ENCODE measurements at places on chromosomes 5 and 9.
A peak's percentile ranks its signal among the peaks of the same experiment; 100 is the strongest.

DNA sequence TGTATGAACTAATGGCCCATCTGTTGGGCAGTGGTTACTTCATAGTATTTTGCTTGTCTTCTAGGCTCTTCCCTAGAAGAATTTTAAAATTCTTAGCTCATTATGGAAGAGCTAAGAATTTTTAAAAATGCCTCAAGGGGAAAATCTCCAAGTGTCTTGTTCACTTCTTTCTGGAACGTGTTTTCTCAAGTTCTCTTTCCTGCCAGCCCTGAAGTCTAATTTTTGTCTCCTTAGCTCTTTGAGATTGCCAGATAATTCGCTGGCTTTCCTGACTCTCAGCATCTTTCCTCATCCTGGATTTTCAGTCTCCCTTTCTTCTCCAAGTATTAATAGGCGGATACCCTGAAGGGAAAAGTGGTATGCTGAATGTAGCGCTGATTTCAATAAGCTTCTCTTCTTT, 395.4 kb downstream of the ARRDC3 start:
- DNase-seq, result no peak

DNA sequence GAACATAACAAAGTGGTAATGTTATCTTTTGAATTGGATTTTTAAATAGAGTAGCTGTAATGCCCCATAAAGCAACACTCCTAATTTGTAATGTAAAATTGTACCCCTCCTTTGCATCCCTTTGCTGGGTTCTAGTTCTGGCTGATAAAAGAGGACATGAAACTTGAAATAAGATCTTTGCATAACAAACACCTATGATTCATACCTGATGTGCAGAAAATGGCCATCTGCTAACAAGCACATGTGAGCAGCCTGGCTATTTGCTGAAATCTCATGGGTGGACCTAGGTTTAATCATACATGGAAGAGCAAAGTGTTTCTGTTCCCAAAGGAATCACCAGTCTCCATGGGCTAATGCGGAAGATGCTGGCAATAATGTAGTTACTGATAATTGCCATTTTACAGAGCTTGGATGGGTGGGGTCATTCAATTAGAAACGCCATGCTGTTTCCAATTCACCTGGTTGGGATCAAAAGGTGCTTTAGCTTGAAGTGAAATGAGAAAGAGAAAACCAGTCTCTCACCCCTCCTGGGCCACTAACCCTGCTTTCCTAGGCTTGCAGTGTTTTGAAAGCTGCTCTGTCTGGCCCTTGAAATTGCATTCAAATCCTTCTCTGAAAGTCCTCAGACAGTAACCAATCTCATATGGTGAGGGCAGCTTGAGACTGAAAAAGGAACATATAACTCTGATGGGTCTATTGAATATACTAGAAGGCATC, 585.1 kb downstream of the TLE4 start:
- no peak for DNase-seq

- DNase-seq, result no peak
Observed at GRCh38 chr9:5790923-5791322, 42.0 kb downstream of the ERMP1 start.

DNA sequence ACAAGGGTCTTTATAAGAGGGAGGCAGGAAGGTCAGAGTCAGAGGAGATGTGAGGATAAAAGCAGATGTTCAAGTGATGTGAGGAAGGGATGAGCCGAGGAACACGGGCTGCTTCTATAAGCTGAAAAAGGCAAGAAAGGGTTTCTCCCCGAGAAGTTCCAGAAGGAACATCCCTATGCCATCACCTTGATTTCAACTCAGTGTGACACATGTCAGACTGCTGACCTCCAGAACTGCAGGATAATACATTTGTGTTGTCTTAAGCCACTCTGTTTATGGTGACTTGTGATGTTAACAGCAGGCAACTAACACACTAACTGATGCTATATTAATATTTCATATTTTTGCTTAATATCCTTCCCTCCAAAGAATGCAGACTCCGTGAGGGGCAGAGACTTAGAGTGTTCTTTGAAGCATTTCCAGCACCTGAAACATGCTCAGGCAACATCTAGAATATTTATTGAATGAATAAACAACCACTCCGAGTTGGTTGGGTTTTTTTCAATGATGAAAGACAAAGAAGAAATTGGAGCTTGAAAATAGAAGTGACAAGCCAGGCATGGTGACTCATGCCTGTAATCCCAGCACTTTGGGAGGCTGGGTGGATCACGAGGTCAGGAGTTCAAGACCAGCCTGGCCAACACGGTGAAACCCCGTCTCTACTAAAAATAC, 77.6 kb upstream of the ADRA1B start:
- DNase-seq, result no peak

DNA sequence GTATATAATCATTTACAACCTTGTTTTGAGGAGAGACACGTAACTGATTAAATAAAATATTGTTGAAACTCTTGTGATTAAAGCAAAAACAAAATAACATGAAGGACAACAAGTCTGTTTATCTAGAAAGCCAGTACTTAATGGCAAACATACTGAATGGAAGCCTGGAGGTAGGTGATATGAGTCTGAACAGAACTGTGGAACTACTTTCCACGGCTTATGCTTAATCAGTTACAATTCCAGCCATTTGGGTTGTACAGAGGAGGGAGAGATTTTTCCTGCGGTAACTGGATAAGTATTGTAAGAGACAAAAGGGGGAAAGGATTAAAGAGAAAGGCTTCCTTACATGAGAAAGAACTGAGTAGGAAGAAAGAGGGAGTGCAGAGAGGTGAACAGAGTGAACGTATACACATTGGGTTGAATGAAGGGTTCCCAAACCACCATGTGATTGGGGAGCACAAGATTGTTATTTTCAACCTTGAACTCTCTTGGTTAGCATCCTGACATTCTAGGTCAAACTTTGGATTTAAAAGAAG, 4.4 kb downstream of the TMED7 start:
- no peak for DNase-seq

DNA sequence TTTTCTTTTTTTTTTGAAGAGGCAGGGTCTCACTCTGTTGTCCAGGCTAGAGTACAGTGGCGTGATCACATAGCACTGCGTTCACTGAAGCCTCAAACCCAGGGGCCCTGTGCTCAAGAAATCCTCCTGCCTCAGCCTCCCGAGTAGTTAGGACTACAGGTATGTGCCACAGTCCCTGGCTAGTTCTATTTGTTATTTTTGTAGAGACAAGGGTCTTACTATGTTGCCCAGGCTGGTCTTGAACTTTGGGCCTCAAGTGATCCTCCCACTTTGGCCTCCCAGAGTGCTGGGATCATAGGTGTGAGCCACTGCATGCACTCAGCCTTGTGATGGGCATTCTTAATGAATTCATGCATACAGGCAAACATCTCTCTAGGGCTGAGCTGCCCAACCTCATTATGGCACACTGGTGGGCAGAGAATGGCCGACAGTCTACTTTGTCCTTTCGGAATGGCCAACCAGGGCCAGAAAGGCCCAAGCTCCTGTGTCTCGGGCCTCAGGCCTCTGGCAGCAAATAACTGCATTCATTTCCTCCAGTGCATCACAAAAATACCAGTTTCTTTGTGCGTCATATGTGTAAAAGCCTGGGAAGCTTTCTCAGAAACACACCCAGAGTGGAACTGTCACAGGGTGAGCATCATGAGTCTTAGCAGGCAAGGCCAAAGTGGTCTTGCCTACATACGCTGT, 27.2 kb downstream of the ANXA6 start:
- DNase-seq, result no peak

GRCh38 chr5:100430268-100431195, 104.6 kb upstream of the FAM174A start:
- peak; percentile 46 for DNase-seq

- peak; percentile 34 for DNase-seq
Observed at GRCh38 chr5:87074934-87075541, 192.6 kb upstream of the RASA1 start.

- DNase-seq, result no peak
Observed at GRCh38 chr5:125574491-125575044, 828.1 kb upstream of the ZNF608 start.

GRCh38 chr9:137025517-137025966, 2.5 kb downstream of the ABCA2 start:
- no peak for DNase-seq

- DNase-seq, result no peak
Observed at GRCh38 chr5:153749960-153750359, 259.5 kb downstream of the GRIA1 start.

DNA sequence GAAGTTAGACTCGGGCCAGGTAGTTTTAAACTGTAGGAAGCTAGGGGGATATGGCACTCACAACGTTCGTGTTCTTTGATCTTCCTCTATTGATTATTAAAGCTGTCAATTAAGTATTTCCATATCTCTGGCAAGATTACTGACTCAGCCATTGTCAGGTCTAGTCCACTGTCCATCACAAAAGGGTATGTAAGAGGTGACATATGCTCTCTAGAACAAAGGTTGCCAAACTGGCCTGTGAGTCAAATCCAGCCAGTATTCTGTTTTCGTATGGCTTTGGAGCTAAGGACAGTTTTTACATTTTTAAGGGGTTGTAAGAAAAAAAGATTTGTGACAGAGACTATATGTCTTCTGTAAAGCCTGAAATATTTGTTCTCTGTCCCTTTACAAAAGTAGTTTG, 44.2 kb downstream of the FAXDC2 start:
- DNase-seq, result no peak

DNA sequence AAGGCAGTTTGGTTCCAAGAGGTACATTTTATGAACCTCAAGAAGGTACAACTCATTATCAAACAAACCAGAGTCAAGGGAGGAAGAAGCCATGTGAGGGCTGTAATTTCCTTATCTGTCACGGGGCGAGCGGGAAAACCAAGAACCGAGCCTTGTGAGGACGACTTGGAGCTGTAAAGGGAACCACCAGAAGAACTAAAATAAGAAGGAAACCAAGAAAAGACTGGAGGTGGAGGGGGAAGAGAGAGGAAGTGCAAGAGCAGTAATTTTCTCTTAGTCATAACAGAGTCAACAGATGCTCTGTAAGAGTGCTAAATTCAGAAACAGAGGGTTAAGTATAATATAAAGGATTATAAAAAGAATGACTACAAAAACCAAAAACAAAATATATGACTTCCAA, 127.1 kb downstream of the DIRAS2 start:
- no peak for DNase-seq

- no peak for DNase-seq
Observed at GRCh38 chr5:102547141-102548035, 48.6 kb upstream of the SLCO6A1 start.

- peak; percentile 37 for DNase-seq
Observed at GRCh38 chr5:157602505-157602904, 26.9 kb upstream of the ADAM19 start.

DNA sequence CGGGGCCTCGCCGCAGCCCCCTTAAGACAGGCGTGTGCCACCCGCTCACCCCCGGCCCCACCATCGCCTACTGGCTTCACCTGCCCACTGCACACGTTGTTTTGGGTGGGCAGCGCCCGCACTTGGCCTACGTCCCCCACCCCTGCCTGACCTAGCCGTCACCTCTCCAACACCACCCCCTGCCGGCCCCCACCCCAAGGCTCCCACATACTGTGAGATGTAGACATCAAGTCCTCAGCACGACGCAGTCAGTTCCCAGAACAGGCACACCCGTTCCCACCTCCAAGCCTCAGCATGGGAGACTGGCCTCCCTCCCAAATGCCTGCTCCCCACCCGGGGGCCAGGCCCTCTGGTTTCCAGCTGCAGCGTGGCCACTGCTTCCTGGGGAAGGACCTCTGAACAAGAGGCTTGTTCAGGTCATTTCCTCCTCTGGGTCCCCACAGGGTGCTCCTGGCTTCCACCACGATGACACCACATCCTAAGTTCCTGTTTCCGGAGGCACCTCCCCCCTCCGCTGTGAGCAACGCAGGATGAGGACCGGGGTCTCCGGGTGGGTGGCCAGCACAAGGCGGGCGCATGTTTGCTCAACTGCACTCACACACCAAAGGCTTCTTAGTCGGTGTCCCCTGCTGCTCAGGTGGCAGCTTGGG, 11.3 kb downstream of the DBN1 start:
- no peak for DNase-seq

GRCh38 chr9:36970007-36970888, 63.8 kb downstream of the PAX5 start:
- no peak for DNase-seq

DNA sequence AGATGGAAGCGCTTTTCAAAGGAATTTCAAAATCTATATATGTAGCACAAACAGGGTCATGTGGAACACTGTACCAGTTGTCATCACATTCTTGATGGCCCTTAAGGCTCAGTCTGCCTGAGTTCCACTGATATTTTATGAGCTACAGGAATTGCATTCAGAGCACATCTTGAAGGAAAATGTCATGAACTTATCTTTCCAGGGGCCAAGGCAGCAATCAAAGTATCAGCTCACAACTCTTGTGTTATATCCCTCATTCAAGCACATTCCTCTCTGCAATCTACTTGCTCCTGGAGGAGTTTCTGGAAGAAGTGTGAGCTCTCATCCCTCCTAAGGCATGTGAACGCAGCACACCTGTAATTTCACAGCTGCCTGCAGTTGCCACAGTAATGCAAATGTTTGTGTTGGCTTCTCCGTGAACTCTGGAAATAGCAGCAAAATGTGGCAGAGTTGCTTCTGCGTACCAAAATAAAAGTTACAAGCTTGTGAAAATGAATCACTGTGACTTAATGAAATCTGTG, 89.7 kb upstream of the EQTN start:
- DNase-seq, result no peak

GRCh38 chr5:114238771-114239313, 123.0 kb upstream of the KCNN2 start:
- DNase-seq, result no peak

DNA sequence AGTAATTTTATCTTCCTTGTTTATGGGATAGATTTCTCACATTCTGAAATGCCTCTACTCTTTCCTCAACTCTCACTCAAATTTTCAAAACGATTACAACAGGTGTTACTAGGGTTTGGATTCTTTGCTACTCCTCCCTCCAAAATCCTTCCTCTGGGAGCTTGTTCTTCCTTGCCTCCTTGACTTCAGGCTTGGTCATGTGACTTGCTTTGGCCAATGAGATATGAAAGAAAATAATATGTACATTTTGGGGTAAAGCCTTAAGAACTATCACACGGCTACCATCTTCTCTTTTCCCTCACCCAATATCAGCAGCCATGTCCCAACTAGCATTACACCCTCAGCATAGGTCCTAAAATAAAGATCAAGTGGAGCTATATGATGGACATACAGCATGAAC, 28.8 kb upstream of the SLC1A1 start:
- DNase-seq, result no peak

DNA sequence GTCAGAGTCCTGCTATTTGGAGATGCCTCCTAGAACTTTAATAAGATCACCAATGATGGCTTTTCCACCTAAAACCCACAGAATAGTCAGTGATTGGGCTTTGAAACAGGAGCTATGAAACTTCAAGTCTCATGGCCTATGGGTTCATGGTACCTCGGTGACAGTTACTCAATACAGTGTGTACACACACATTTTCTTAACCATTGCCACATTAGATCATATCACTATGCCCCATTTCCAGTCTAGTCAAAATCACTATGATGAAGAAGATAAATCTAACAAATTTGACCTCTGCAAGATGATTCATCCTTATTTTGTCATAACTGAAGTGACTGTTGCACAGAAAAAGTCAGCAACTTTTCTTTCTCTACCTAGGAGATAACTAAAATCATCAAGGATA, 86.8 kb upstream of the OR13F1 start:
- no peak for DNase-seq

GRCh38 chr9:5931657-5932056, 41.0 kb downstream of the MLANA start:
- no peak for DNase-seq

Data from CD4-positive, alpha-beta T cell treated with Interleukin-15 for 4 hours (primary cell).